ENCODE measurements at places on chromosomes 13 and 19.
A peak's percentile ranks its signal among the peaks of the same experiment; 100 is the strongest.

- DNase-seq, result no peak
These were observed 6.3 kb downstream of the HAUS5 start for GRCh38 chr19:35618857-35619256.

DNA sequence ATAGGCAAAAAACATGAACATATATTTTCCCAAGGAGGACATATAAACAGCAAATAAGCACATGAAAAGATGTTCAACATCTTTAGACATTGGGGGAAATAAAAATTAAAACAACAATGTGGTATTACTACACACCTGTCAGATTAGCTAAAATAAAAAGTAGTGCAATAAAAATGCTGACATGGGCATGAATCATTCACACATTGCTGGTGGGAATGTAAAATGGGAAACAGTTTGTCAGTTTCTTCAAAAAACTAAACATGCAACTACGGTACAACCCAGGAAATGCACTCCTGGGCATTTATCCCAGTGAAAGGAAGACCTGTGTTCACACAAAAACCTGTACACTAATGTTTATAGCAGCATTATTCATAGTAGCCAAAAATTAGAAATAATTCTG lies 5.3 kb upstream of the SUCLA2 start:
- peak; percentile 73 for DNase-seq

GRCh38 chr13:43061496-43062280 lies 38.3 kb downstream of the DNAJC15 start:
- no peak for DNase-seq

DNA sequence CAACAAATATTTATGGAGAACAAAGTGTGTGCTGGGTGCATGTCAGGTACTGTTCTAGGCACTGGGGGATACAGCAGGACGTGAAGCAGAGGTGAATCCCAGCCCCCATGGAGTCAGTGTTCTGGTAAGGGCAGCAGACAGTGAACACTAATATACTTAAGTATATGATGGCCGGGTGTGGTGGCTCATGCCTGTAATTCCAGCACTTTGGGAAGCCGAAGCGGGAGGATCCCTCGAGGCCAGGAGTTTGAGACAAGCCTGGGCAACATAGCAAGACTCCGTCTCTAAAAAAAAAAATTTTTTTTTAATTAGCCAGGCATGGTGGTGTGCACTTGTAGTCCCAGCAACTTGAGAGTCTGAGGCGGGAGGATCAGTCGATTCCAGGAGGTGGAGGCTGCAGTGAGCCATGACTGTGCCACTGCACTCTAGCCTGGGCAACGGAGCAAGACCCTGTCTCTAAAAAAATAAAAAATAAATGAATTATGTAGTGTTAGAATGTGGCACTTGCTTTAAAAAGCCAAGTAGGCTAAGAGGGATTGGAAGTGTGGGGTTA lies 22.6 kb downstream of the CHST8 start:
- no peak for DNase-seq

- DNase-seq, result no peak
These were observed 591.5 kb upstream of the PCDH9 start for GRCh38 chr13:67821606-67822005.

- peak; percentile 19 for DNase-seq
These were observed 58.9 kb upstream of the TM9SF2 start for GRCh38 chr13:99442273-99442895.

GRCh38 chr13:79846386-79846785 lies 365.4 kb downstream of the NDFIP2 start:
- no peak for DNase-seq

DNA sequence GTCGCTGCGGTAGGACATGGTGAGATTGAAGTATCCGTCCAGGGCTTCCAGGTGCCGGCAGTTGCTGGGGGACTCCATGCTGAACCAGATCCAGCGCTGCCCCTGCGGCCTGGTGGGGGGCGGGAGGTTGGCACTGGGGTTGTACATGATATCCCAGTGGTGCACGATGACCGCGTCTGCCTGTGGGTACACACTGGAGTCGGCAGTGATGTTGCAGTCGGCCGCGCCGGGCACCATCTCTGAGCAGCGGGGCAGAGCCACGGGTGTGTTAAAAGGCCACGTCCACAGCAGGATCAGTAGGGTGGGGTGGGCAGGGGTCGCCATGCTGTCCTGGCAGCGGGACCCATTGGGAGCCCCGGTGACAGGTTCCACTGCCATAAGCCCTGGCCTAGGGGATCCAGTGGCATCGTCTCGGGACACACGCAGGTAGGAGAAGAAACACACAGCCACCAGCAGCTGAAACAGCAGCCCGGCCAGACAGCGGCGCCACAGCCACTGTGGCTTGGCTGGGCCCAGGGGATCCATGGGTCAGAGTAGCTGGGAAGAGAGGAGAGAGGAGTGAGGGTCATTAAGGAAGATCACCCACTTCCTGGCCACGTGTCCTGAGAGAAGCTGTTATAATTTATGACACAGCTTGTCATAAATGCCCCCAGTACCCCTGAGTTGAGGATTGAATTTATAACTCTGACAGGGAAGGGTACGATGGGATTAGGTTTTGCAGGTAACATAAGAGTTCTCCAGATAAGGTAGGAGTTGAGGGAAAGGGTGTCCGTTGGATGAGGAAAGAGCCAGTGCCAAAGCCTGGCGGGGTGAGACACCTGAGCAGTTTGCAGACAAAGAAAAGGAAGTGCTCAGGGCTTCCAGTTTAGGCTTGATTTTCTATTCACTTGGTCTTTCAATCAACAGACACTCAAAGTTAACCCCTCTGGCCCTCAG lies 2.9 kb downstream of the FUT5 start:
- DNase-seq, result no peak

- no peak for DNase-seq
These were observed 427.9 kb downstream of the ZNF536 start for GRCh38 chr19:30799865-30800755.

DNA sequence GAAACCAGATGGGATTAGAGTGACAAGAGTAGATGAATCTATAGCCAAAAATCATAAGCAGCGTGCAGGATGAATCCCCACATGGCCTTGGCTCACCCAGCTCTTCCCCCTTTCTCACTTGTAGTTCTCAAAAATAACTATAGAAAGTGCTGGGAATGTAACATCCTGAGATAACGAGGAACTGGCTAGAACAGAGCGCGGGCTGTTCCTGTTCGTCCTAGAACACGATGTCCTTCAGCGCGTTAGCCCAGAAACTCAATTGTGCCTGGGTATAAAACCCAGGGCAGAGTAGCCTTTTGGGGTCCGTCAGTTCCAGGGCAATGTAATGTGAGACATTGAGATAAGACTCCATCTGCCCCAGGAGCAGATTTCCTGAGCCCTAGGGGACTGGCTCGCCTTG lies 326.2 kb downstream of the TSHZ3 start:
- DNase-seq, result no peak

DNA sequence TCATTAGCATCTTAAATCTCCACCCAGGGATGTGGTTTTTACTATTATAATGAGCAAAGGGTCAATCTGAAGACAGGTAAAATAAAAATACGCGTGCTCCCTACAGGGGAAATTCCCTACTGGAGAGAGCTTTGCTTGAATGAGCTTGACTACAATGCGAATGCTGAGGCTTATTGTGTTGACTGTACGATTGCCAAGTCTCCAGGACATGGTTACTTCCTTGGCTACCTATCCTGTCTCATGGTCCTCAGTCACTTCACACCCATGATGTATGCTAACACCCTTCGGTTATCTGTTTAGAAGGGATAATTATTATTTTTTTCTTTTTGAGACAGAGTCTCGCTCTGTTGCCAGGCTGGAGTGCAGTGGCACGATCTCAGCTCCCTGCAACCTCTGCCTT lies 61.7 kb downstream of the ZNF627 start:
- DNase-seq, result no peak

DNA sequence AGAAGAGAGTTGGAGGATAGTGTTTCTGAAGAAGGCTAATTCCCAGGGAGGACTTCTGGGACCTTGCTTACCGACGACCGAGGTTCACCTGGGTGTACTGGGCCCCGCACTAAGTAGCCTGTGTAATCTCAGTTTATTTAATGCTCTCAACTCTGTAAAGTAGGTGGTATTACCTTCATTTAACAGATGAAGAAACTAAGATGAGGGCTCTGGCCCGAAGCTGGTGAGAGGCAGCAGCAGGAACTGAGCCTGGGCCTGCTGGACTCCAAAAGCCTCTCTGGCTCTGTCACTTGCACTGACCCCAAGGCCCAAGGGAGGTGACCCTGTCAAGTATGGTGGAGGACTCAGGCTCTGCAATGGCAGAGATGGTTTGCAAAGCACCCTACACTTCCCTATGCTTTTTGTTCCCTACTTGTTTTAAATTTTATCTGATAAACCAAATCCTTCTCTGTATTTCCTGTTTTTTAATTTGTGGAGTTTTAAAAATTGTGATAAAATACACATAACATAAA lies 50.6 kb downstream of the GGACT start:
- no peak for DNase-seq

DNA sequence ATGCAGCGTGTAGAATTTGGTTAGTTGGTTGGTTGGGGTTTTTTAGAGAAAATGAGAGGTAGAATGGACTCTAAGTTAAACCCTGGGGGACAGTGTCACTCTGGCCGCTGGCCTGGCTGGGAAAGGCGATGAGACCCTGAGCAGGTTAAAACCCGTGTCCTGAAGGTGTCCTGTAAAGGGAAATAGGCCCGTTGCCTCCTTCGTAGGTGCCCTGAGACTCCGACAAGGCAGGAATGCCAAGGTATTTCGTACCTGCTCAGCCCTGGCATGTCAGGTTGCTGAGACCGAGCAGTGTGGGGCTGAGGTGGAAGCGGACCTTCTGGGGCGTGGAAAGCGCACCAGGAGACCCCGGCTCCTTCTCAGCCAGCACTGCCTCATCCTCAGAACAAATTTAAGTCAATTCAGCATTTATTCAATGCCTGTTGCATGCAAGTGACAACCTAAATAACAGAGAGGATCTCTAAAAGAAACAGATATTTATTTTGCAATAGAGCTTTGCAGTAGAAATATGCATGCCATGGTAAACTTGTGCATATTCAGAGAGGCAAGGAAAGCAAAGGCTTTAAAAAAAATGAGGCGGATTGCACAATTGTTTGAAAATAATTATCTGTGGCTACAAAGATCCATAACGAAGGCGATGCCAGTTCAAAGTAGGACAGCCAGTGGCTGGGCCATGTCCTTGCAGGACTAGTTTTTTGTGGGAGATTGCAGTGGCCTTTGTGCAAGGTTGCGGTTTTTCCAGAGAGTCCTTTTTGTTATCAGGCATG lies 1.4 kb upstream of the RAB20 start:
- DNase-seq, result no peak

- no peak for DNase-seq
These were observed 24.4 kb upstream of the LDLR start for GRCh38 chr19:11064831-11065303.

DNA sequence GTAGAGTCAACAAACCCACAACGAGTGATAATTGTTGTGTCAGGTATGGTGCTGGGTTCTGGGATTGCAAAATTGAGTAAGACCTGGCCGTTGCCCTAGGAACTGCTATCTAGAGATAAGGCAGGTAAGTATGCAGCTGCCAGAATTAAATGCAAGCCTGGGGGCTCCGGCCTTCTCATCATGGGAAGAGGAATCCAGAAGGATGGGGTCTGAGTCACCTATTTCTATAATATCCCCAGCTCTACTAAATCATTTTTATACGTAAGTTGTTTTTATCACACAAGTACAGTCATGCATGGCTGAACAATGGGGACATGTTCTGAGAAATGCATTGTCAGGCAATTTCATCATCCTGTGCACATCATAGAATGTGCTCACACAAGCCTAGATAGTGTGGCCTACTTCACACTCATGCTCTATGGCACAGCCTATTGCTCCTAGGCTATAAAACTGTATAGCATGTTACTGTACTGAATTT lies 203.0 kb downstream of the KLF5 start:
- peak; percentile 98 for DNase-seq

- DNase-seq, result no peak
These were observed 40.5 kb upstream of the VSTM2B start for GRCh38 chr19:29485293-29485692.

DNA sequence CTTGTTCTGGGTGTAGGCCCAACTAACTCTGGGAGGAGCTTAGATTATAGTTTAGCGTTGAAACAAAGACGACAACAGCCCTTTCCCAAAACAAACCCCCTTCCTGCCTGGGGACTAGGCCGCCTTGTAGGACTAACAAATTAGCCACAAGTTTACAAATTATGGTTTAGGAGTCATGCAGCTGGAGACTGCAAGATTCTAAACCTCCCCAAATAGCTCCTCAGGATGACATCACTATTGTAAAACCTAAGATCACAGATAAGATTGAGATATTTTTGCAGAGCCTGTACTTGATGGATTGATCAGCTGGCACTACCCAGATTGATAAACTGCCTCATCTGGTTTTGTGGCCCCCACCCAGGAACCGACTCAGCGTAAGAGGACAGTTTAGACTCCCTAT lies 2.3 kb upstream of the SLC25A15 start:
- DNase-seq, result no peak

DNA sequence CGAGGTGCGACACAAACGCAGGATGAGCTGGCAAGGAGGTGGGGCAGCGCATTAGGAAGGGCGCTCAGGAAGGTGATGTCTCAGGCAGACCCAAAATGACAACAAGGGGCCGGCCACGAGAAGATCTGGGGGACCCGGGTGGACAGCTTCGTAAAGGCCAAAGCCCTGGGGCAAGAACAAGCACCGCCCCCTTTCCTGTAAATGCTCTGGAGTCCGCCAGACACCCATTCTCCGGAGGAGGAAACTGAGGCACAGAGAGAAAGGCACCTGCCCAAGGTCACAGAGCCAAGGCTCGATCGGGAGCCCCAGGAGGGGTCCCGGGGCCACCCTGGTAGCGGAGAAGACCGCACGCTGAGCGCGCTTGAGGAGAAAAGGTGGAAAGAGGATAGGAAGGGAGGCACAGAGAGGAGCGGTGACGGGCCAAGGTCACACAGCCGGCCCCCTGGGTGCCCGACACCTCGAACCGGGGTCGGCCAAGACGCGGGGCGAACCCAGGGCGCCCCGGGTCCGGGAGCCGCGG lies 571 bp downstream of the SAFB2 start:
- DNase-seq, result no peak

DNA sequence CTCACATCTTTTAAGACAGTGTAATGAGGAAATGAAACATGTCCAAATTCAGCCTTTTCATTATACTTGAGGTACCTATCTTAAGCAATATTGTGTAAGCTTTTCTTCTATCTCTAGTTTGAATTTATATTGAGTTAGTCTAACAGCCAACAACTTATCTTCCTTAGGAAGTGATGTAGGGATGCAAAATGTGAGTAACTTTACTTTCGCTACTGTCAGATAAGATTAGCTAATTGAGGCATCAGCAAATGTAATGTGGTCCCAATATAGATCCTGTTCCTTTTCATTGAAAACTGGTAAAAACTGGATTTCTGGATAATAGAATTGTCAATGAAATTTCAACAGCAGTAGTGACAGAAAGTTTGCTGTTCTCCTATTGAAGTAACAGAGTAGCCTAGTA lies 902.2 kb downstream of the GPC5 start:
- no peak for DNase-seq

Measured in foreskin keratinocyte (primary cell).